HL-60 (cell line): ENCODE measurements at places on chromosomes 11 and 22.

- no peak for DNase-seq
These were observed 18.1 kb upstream of the SCN3B start for GRCh38 chr11:123672568-123672967.

GRCh38 chr11:93791493-93791892 is 7.4 kb downstream of the MED17 start:
- no peak for DNase-seq

GRCh38 chr11:17578296-17578695 is 31.2 kb downstream of the OTOG start:
- no peak for DNase-seq

GRCh38 chr11:61947486-61948210 is 2.5 kb upstream of the BEST1 start:
- DNase-seq, result peak; percentile 72

DNA sequence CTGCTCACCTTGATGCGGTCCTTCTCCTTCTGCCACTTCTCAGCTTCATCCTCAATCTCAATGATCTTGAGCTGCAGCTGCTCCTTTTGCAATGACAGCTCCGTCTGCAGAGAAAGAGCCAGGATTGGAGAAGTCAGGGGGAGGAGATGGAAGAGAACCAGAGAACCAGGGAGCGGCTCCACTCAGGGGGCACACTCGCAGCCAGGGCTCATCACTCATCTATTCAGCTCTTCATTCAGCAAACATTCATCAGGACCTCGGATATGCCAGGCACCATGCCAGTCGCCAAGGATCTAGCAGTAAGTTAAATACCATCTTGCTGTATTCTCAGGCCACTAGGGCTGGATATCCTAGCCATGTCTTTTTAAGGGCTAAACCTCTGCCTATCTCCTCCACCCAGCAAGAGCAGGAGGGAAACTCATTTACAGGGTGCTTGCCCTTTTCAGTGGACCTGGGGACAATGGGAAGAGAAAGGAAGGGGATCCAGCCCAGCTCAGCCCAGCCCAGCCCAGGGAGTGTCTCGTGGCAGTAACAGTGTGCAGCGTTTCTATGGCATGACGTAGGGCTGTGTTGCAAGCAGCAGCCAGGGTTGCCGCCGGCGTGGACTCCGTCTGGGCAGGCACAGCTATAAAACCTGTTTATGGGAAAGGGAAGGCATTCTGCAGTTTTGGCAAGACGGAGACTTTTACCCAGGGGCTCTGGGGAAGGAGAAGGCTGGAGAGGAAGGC is 9.4 kb downstream of the TRIM29 start:
- DNase-seq, result no peak

GRCh38 chr11:101008961-101009689 is 120.5 kb downstream of the PGR start:
- DNase-seq, result no peak

DNA sequence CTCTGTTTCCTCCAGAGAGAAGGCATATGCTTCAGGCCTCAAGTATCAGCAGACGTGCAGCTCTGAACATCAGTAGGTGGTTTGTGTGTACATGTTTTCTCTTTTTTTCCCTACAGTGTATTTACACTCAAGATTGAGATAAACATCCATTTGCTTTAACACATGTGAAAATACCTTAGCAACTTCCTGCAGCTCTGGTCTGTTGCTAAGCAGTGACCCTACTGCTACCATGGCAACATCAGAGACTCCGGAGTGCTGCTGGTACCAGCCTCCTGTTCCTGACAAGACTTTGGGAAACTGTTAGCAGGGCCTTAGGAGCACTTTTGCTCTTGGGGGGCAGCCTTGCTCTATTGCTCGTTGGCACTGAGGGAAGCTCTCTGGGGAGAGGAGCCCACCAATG is 221.2 kb upstream of the PLET1 start:
- no peak for DNase-seq

DNA sequence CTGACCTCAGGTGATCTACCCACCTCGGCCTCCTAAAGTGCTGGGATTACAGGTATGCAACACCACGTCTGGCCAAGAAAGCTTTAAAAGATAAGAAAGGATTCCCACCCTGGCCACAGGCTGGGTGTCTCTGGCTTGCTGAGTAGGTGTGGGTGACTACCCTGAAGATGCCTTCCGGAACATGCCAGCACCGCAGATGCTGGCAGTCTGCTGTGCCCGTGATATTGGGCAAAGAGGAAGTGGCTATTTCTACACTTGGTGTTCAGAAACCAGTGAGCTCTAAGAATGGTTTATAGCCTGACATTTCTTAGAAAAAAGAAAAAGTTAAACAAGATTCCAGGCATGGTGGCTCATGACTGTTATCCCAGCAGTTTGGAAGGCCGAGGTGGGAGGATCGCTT is 6.1 kb downstream of the MRPL11 start:
- peak; percentile 82 for DNase-seq

- DNase-seq, result no peak
These were observed 85.2 kb downstream of the RELT start for GRCh38 chr11:73461335-73461840.
